Progenitor cell of endocrine pancreas (in vitro differentiated cells): ENCODE measurements at places on chromosomes 3 and 15. TPM values are rescaled to one million over a fixed set of nuclear protein-coding genes. Genes with fewer than 3 reads are reported as not detected.

CCPG1 gene
- total RNA-seq, result 24.3 and 31.2 TPM in 2 replicates

TM6SF1 gene
- total RNA-seq, result 0.27 TPM in 1 of 2 replicates, not detected in the other

GOLGA8A gene
- 160 and 161 TPM in 2 replicates for total RNA-seq

GRCh38 chr3:152969557-152970300 is 134.8 kb downstream of the P2RY1 start:
- no peaks in the 10 kb centered on the region for H3K27me3 ChIP-seq
- no peak for DNase-seq
- H3K4me1 ChIP-seq, result peaks cover 6% of the 10 kb centered on the region
- no peak overlapping the region for H3K27ac ChIP-seq
- H3K36me3 ChIP-seq, result no peaks in the 10 kb centered on the region

- no peaks in the 10 kb centered on the region for H3K27me3 ChIP-seq
- H3K36me3 ChIP-seq, result no peaks in the 10 kb centered on the region
- no peak overlapping the region for H3K4me3 ChIP-seq
- DNase-seq, result no peak
- peaks cover 7% of the 10 kb centered on the region for H3K4me1 ChIP-seq
Observed at GRCh38 chr3:176378789-176379188, 818.5 kb downstream of the TBL1XR1 start.

SAXO2 gene
- 5.2 and 6.0 TPM in 2 replicates for total RNA-seq

RARRES1 gene
- total RNA-seq, result 1.1 and 3.3 TPM in 2 replicates

DNA sequence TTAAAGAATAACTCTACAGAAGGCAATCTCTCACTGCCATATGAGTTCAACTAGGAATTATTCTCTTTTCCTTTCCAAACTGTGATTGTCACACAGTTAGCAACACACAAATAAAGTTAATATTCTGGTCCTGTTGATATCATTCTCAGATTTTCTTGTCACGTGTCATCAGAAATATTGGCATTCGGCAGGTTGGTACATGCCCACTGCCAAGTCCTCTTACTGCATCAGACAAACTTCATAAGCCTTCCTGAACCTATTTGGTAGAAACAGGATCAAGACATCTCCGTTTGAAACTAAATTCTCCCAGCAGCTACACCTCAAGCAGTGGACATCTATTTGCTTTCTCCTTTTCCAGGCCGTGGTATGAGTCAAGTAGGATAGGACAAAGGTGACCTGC is 177.9 kb upstream of the SOX2 start:
- DNase-seq, result no peak
- peaks cover 7% of the 10 kb centered on the region for H3K4me1 ChIP-seq
- H3K36me3 ChIP-seq, result no peaks in the 10 kb centered on the region
- H3K4me3 ChIP-seq, result no peak overlapping the region

DNA sequence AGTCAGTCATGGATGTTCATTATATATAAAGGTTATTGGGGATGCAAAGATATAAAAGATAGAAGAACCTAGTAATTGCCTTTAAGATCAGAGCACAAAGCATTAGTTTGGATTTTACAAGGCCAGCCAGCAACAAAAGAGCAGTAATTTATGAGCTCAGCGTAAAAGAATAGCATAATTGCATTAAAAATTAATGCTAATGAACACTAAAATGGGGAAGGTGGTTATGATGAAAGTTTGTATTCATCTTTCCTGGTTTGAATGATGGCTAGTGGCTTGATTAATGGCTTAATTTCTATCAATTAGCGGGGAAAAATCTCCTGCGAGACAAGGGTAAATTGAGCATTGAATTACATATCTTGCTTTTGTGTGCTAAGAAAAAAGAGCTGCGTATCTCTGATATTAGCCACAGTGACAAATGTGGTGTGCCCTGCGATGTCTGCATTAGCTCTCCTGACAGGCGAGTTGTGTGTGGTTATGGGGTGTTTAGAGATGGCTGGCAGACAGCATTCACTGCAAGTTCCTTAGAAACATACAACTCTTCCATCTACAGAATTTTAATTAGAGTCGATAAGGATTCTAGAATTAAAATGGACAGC is 42.8 kb upstream of the MLF1 start:
- DNase-seq, result no peak
- H3K27me3 ChIP-seq, result no peaks in the 10 kb centered on the region
- H3K36me3 ChIP-seq, result no peaks in the 10 kb centered on the region
- H3K4me3 ChIP-seq, result no peak overlapping the region
- no peak overlapping the region for H3K27ac ChIP-seq

COMMD4 gene
- 95.6 and 95.7 TPM in 2 replicates for total RNA-seq

DNA sequence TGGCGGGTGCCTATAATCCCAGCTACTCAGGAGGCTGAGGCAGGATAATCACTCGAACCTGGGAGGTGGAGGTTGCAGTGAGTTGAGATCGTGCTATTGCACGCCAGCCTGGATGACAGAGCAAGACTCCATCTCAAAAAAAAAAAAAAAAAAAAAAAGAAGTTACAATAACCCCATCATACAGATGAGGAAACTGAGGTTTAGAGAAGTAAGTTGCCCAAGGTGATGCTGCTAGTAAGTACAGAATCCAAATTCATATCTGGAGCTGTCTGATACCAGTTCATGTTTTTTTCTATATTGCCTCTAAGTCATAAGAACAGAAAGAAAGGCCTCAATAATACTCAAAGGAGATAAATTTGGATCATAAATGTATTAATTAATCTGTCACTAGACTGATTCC is 40.6 kb downstream of the MCF2L2 start:
- DNase-seq, result no peak
- no peak overlapping the region for H3K4me3 ChIP-seq
- peaks cover 6% of the 10 kb centered on the region for H3K4me1 ChIP-seq
- no peaks in the 10 kb centered on the region for H3K27me3 ChIP-seq
- H3K36me3 ChIP-seq, result no peaks in the 10 kb centered on the region
- H3K27ac ChIP-seq, result no peak overlapping the region

TLR9 gene
- not detected in 2 replicates for total RNA-seq

GRCh38 chr15:96070636-96071035 is 259.9 kb upstream of the NR2F2 start:
- no peak overlapping the region for H3K4me3 ChIP-seq
- no peak overlapping the region for H3K27ac ChIP-seq
- peaks cover 10% of the 10 kb centered on the region for H3K4me1 ChIP-seq

- no peaks in the 10 kb centered on the region for H3K36me3 ChIP-seq
- H3K4me1 ChIP-seq, result peaks cover 2% of the 10 kb centered on the region
- H3K27ac ChIP-seq, result no peak overlapping the region
- no peaks in the 10 kb centered on the region for H3K27me3 ChIP-seq
- DNase-seq, result no peak
Observed at GRCh38 chr3:124298301-124298700, 306.4 kb upstream of the ROPN1 start.

SUCNR1 gene
- total RNA-seq, result 0.07 and 0.16 TPM in 2 replicates

- no peak overlapping the region for H3K4me3 ChIP-seq
- H3K27ac ChIP-seq, result no peak overlapping the region
- no peak for DNase-seq
Observed at GRCh38 chr3:161794551-161794950, 297.9 kb downstream of the OTOL1 start.

- no peak for DNase-seq
- H3K4me3 ChIP-seq, result no peak overlapping the region
- H3K27me3 ChIP-seq, result no peaks in the 10 kb centered on the region
- H3K4me1 ChIP-seq, result peaks cover 4% of the 10 kb centered on the region
- H3K27ac ChIP-seq, result no peak overlapping the region
- H3K36me3 ChIP-seq, result no peaks in the 10 kb centered on the region
Observed at GRCh38 chr15:40137303-40138200, 23.3 kb upstream of the BUB1B start.
